ENCODE measurements at places on chromosomes 2 and 18.

GRCh38 chr2:119463990-119464389 lies 32.3 kb downstream of the TMEM37 start:
- DNase-seq: no peak

- no peak for DNase-seq
These were observed 132.2 kb downstream of the DOCK10 start for GRCh38 chr2:224909885-224910573.

GRCh38 chr2:21822505-21822904 lies 698.7 kb downstream of the TDRD15 start:
- no peak for DNase-seq

- no peak for DNase-seq
These were observed 14.9 kb upstream of the LCT start for GRCh38 chr2:135851858-135852257.

GRCh38 chr2:43724728-43725526 lies 48.7 kb upstream of the C1GALT1C1L start:
- no peak for DNase-seq

- no peak for DNase-seq
These were observed 312.0 kb upstream of the ETAA1 start for GRCh38 chr2:67085146-67085545.

DNA sequence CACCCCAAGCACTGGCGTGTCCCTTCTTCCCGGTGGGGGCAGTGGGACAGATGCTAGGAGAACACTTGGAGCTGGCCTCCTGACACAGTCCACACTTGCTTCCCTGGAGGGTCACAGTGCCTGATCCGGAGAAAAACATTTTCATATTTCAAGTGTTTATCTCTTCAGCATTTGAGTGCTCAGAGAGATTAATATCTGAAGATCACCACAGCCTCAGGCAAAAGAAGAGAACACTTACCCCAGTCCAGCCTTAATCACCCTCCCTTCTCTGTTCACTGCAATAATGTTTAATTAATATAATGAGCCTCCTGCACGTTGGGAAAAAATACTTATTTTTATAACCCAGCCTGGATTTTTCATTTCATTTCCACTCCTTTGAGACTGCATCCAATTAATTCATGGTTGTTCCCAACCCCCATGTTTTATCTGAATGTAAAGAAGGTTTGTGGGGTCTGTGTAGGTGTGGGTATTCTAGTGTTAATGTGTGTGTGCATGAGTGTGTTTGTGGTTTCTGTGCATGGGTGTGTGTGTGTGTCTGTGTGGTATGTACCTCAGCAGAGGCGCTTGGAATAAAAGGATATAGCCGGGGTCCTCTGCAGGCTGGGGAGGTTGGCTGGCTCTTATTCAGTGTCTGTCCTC lies 72.1 kb downstream of the NRP2 start:
- DNase-seq: no peak

DNA sequence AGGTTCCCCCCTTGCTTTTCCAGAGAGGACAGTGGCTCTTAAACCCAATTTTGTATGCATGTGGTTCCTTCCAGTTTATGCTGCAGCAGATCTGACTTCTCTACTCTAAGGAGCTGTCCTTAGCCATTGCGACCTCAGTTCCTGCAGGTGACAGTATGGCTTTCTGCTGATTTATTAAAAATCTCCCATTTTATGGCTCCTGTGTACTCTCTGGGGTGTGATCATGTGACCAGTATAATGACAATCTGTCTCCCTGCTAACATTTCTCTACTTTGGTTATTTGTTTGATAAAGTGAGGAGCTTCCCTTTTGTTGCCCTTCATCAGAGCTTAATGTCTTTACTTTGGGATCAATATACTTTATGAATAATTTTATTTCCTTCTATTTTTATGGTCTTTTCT lies 148.7 kb upstream of the VRK2 start:
- DNase-seq: no peak

GRCh38 chr2:169946546-169946945 lies 119.3 kb downstream of the UBR3 start:
- DNase-seq: no peak

GRCh38 chr18:45108754-45109153 lies 428.1 kb downstream of the SETBP1 start:
- no peak for DNase-seq

- DNase-seq: no peak
These were observed 780.0 kb upstream of the RAB6C start for GRCh38 chr2:129199501-129199900.

DNA sequence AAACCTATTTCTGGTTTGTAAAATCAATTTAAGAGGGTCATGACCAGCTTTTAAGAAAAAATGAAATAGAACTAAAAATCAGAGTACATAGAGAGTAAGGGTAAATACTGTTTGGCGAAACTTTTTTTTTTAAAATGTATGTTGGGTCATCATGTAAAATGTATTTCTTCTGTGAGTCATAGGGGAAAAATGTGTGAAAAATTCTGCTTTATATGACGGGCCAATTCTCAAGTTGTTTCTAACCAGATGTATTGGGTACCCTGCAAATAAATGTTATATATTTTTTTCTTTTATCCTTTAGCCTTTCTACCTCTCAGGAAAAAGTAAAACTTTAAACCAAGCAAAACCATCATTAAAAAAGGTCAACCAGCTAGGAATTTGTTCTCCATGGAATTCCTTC lies 13.9 kb downstream of the AFTPH start:
- DNase-seq: no peak

- no peak for DNase-seq
These were observed 24.9 kb downstream of the HADHB start for GRCh38 chr2:26269571-26270158.

- DNase-seq: peak; percentile 89
These were observed 60.2 kb upstream of the TXNDC2 start for GRCh38 chr18:9825571-9826073.

- DNase-seq: no peak
These were observed 408.8 kb upstream of the UBE2E3 start for GRCh38 chr2:180571559-180571958.

- no peak for DNase-seq
These were observed 12.9 kb downstream of the IGFBP2 start for GRCh38 chr2:216646116-216646515.

GRCh38 chr18:22695674-22696073 lies 237.5 kb upstream of the RBBP8 start:
- no peak for DNase-seq

DNA sequence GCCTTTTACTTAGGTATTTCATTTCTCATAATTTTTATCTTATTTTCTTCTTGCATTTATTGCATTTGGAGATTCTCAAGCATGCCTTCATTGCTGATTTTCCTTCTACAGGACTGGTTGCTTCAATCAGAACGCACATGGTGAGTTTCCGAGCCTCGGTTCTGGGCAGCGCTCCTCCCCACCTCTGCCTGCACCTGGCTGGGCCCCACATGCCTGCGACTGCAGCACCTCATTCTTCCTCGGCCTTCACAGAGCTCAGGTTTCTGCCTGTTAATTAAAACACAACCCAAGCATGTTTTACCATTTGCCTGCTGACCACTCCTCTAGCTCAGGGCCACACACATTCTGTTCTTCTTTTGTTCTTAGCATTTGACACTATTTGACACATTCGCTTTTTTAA lies 398.8 kb downstream of the GALR1 start:
- no peak for DNase-seq

DNA sequence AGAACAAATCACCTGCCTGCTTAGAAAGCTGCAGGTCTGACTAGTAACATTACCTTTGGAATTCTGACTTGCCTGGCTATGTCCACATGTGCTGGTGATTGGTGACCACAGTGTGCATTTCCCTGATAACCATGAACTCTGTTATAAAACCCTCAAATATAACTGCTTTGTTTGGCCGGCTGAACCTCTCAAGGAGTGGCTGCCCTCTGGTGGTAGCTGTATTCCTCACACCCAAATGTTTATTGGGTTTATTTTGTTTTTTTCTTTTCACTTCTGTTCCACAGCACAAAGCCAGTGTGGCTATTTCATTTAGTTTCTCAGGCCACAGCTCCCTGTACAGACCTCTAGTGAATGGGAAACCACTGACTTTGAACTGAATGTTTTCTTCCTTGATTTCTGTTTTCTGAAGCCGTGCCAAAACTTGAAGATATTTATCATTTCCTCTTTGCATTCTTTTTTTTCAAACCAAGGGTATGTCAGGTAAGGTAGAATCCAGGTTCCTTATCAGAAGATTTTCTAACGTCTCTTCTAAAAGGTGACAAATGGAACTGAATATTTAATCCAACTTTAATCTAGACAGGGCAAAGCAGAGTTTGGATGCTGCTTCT lies 549.0 kb upstream of the VRK2 start:
- peak; percentile 80 for DNase-seq

GRCh38 chr2:110720547-110720946 lies 11.8 kb upstream of the ACOXL start:
- DNase-seq: no peak

DNA sequence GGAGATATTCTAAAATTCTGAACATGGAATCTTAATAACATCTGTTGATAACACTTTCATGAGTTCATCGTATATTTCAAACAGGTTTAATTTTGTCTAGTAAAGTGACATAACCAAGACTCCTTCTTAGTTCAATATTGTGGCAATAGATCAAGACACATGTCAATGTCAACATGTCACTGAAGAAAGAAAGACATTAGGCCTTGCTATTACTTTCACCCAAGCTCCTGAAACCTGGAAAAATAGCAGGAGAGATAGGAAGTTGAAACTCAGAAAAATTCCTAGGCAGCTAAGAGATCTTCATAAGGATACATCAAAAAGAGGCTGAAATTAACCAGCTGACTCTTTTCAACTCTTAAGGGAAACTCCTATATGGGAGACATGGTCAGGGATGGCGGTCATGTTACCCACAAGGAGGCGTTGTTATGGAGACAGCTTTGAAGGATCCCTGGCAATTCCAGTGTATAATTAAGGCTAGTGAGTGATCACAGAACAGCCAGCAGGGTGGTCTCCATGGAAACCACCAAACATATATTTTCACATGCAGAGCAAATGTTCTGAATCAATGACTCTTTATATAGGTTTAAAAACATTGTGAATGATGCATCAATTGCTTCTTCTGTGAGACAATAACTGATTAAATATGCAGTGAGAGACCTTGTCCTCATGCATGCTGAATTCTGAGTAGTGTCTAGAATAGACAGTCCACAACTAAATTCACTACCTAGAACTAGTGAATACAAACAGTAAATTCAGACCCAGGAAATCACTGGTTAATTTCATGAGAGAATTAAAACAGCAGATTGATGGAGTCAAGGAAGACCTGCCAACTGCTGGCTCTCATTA lies 115.3 kb upstream of the RIOK3 start:
- no peak for DNase-seq

GRCh38 chr2:74290466-74291217 lies 52.6 kb downstream of the SLC4A5 start:
- no peak for DNase-seq

GRCh38 chr2:168607992-168608391 lies 151.9 kb downstream of the CERS6 start:
- DNase-seq: peak; percentile 23

- DNase-seq: no peak
These were observed 6.0 kb upstream of the CYP27C1 start for GRCh38 chr2:127226132-127226519.

DNA sequence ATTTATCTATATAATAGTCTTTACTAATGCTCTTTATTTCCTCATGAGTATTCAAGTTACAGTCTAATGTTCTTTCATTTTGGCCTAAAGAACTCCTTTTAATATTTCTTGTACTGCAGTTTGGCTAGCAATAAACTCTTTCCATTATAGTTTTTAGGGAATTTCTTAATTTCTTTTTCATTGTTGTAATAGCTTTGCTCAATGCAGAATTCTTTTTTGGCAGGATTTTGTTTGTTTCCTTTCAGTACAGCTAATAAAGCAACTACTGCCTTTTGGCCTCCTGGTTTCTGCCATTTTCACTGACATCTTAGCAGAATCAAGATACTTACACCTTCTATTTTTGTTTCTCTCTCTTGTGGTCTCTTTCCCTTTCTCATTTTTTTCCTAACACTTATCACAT lies 390.4 kb upstream of the RGPD4 start:
- DNase-seq: no peak

DNA sequence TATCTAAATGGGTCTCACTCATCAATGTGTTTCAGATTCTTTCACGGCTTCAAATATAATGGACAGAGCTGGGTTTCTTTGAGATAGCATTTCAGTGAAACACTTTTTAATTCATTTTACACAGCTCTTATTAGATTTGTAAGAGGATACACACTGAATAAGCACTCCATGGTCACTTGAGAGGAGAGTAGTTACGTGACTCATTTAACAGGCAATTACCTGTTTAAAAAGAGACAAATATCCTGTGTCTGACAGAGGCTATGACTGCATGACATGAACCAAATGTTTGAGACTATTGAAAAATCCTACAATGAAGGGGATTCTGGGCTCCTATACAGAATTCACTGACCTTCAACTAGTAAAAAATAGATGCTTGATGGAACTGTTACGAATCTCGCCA lies 786.9 kb downstream of the EPHA4 start:
- no peak for DNase-seq

- no peak for DNase-seq
These were observed 8.2 kb downstream of the IL1A start for GRCh38 chr2:112776113-112776512.

DNA sequence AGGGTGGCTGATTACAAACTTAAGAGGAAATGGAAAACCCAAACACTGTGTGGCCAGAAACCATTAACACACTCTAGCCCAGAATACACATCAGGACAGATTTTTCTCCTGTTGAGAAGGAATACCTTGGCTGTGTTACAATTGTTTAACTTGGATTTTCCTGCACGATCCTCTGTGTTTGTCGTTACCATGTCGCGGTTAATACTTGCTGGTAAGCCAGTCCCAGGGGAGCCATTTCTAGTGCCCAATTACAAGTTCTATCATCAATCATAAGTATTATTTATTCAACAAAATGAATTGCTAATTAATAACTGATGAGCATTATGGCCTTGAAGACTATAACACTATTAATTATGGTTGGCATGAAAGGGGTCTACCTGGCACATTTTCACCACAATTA lies 146.8 kb downstream of the LNPK start:
- DNase-seq: no peak
